ENCODE measurements at places on chromosomes 11 and 22. TPM values are rescaled to one million over a fixed set of nuclear protein-coding genes. Genes with fewer than 3 reads are reported as not detected.

The PSMD13 gene
- total RNA-seq, result 95.7 TPM

The WNT7B gene
- total RNA-seq, result 4.3 TPM

The PYGM gene
- 45.7 TPM for total RNA-seq

The PRR33 gene
- 0.20 TPM for total RNA-seq

The CARD16 gene
- 16.0 TPM for total RNA-seq

The OR8G5 gene
- not detected for total RNA-seq

The PLAAT4 gene
- total RNA-seq, result 3.5 TPM

The LRRC74B gene
- total RNA-seq, result 0.20 TPM

DNA sequence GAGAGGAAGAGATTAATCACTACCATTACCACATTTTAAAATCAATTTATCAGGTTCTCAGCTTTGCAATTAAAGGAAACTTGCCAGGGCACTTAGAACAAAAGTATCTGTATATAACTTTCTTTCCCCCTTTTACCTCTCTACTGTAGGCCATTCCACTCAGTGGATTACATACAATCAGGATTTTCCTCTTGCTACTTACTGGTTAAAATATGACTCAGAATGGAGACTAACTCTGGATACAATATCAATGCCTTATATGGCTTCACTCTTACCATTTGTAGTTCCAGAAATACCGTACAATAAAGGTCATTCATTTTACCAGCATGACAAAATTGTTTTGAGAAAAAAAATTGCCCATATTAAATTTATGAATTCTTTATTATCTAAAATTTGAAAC is 706.8 kb downstream of the KCNA4 start:
- no peak for DNase-seq

DNA sequence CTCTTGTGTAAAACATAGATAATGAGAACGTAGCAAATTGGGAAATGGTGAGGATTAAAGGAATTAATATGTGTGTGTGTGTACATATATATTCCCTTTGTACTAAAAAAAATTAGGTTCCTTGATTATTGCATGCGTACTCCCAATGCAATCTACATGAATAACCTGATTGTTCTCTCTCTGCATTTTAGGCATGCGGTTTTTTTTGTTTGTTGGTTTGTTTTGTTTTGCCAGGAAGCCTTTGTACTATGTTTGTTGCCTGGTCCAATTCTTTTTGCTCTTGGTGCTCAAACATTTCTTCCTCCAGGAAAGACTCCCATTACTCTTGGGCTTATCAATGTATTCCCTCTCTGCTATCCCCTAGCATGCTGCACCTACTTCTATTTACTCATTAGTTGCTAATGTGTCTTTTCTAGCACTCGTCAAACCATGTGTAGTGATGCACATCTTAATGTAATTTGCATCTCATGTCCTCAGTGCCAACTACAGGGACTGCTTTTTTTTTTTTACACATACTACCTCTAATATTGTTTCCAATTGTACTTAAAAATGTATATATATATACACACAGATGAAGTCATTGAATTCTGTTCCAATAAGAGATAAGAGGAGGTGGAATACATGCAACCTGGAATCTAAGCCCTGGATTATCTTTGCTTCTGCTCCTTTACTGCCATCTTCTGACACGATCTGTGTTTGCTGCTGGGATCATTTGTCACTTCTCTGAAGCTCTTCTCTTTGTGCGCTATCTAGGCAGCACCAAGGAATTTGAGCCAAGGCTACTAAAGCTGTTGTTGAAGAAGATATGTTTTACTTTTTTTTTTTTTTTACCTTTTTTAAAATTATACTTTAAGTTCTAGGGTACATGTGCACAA is 197.2 kb upstream of the ANO3 start:
- DNase-seq, result no peak

GRCh38 chr22:48838846-48839730 is 988.6 kb downstream of the BRD1 start:
- DNase-seq, result no peak

- no peak for DNase-seq
These were observed 49.0 kb upstream of the CYP2D6 start for GRCh38 chr22:42179616-42180015.

DNA sequence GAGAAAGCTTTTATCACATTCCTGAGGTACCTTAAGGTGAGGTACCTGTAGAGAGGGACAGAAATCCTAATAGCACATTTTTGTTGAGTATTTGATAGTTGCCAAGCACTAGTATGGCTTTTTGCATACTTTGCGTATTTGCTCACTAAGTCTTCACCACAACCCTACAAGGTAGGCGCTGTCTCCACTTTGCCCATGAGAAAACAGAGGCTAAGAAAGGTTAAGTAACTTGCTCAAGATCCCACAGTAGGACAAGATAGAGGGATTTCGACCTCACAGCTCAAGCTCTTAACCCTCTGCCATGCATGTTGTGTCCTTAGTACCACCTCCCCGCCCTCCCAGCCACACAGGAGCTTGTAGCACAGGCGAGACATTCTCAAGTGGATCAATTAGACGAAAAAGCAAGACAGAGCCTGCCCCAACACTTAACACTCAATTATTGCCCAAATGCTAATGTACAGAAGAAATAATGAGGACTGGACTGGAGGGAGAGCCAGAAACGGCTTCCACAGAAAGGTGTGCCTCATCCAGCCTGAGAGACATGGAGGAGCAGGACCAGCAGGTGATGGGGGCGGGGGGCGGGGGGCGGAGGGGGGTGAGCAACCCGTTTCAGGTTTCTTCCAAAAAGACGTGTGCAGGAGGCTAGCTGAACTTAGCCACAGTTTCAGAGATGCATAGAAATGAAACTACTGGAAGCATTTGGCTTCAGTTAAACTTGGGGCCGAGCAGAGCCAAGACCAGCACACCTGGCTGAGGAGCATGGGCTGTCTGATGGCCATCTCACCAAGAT is 26.7 kb upstream of the CD44 start:
- DNase-seq, result no peak

GRCh38 chr11:9208726-9209501 is 56.2 kb downstream of the DENND5A start:
- no peak for DNase-seq
